Daoy (cell line): ENCODE measurements at places on chromosomes 11 and 22.
A peak's percentile ranks its signal among the peaks of the same experiment; 100 is the strongest.

- no peak for DNase-seq
These were observed 125.4 kb downstream of the CCDC34 start for GRCh38 chr11:27237643-27238042.

DNA sequence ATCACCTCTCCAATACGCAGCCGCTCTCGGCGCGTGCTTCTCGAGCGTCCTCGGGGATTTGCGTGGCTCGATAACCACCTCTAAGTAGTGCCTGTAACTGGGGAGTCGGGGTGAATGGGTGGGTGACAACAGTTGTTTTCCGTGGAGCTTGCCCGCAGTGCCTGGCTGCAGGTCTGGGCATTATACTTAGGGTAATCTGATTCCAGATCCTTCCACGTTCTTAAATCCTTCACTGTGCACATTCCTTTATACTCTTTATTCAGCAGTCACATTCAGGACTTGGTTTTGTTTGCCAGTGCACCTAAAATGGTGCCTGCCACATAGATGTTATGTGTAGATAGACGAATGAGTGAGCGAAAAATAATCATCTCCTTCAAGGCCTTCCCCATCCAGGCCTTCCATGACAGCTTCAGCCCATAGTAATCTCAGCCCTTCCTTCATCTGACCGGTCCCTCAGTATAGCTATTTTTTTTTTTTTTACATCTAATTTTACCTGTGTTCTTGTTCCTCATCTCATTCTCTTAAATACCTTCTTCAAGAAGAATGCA, 602 bp downstream of the NAT10 start:
- no peak for DNase-seq

GRCh38 chr11:110028921-110029320, 64.3 kb upstream of the ZC3H12C start:
- DNase-seq, result no peak

DNA sequence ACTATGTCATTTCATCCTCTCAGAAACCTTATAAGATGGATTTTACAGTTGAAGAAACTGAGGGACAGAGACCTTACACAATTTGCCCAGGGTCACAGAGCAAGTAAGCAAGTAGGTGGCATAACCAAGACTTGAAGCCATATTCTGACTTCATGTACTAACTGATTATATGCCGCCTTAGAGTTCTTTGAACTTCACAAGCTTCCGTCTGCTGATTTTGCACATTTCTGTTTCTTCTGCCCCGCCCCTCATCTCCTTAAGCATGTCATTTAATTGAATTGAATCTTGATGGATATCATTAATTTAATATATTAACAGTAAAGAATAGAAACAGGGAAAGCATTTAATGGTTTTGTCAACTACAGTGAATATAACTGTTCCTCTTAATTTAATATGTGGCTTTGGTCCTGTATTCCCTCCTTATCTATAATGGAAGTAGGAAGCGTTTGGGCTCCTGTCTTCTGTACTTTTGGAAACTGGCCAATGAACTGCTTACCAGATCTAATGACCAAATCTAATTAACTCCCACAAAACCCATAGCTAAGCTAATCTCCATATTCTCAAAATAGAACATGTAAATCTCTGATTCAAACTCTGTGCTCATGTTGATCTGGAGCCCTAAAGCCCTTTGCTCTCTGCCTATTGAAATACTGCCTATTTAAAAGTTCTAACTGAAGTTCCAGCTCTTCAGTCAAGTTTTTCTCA, 30.4 kb downstream of the SIK2 start:
- no peak for DNase-seq

DNA sequence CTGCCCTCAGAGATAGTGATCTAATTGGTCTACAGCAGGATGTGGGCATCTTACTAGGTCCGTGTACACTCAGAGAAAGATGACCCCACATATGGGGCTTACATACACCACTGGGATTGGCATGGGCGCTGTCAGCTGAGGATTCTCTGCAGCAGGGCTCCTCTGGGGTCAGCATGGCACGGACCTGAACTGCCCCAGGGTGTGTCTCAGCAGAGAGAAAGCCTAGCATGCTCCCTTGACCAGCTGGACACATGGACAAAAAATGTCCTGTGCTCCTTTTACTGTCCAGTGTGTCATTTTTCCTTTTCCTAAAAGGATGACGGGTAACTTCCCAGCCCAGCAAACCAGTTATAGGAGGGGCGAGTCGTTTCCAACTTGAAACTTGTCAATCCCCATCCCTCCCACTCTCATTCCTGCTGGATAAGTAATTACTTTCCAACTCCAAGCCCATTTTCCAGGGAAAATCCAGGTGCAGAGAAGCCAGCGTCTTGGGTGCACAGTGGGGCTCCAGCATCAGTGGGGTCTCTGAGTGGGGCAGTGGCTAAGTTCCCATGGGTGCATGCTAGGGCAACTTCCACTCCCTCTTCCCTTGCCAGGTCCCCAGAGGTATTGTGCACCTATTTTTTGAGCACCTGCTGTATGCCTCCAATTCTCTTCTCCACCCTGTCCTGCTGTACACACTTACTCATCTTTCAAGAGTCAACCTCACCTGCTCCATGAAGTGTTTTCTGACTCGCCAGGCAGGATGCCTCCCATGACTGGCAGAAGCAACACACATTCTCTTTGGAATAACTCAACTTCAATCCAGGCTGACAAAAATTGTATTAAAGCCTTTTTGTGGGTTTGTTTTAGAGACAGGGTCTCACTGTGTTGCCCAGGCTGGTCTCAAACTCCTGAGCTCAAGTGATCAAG, 5.0 kb downstream of the VSTM5 start:
- DNase-seq, result no peak

DNA sequence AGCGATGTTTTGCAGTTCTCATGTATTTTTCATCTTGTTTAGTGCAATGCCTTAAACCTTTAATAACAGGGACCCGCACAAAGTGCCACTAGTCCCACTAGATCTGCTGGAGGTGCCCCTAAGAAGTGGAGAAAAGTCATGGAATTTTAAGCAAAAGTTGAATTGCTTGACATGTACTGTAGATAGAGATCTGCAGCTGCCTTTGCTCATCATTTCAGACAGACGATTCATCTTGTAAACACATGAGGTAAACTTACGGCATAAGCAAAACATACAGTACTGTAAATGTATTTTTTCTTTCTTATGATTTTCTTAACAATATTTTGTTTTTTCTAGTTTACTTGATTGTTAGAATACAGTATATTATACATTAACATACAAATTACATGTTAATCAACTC, 295.6 kb downstream of the CASP12 start:
- DNase-seq, result no peak

DNA sequence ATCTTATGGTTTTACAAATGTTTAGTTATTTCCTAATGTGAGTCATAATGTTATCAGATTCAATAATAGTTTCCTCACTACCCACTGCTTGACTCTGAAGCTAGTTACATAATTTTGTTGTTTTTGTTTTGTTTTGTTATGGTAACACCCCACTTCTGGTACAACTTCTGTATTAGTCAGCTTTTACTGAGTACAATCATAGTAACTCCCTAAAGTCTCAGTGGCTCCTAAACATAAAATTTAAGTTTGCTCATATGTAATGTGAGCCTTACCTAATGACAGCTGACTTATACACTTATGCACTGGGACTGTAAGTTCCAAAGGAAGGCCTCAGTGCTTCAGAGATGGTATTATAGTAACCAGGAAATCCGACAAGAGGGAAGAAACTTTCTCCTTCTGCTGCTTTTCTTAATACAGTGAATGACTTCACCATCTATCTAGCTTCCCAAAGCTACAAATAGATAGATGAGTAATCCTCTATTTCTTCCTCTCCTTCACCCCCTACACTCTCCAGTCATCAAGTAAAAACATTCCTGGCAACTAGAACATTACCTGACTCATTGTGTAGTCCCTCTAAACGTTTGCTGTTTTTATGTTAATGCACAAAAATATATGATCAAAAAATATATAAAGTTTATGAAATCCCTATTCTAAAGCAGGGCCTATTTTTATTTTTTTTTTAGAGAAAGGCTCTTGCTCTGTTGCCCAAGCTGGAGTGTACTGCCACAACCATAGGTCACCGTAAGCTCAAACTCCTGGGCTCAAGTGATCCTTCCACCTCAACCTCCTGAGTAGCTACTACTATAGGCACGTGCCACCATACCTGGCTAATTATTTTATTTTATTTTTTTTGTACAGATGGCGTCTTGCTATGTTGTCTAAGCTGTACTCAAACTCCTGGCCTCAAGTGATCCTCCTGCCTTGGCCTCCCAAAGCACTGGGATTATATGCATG, 563.0 kb downstream of the SOX6 start:
- peak; percentile 42 for DNase-seq

- no peak for DNase-seq
These were observed 640.2 kb downstream of the LRRC4C start for GRCh38 chr11:40819230-40819629.

- DNase-seq, result no peak
These were observed 5.7 kb upstream of the DGAT2 start for GRCh38 chr11:75762885-75763284.

DNA sequence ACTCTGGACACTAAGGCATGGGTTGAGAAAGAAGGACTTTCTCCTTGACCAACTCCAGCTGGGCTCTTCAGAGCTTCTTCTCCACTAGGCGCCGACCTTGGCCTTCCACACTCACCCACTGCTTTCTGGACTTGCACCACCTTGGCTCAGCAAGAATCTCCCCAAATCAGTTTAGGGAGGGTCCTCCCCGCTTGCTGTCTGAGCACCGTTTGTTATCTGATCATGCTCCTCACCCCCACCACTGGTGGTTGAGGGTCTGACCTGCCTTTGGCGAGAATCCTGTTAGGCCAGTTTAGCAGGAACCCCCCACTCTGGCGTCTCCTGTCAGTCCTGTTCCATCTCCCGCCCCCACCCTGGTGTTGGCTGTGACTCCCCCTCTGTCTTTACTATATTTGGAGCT, 10.4 kb downstream of the APOL2 start:
- no peak for DNase-seq

- DNase-seq, result no peak
These were observed 66.1 kb downstream of the CHST1 start for GRCh38 chr11:45599161-45599943.

DNA sequence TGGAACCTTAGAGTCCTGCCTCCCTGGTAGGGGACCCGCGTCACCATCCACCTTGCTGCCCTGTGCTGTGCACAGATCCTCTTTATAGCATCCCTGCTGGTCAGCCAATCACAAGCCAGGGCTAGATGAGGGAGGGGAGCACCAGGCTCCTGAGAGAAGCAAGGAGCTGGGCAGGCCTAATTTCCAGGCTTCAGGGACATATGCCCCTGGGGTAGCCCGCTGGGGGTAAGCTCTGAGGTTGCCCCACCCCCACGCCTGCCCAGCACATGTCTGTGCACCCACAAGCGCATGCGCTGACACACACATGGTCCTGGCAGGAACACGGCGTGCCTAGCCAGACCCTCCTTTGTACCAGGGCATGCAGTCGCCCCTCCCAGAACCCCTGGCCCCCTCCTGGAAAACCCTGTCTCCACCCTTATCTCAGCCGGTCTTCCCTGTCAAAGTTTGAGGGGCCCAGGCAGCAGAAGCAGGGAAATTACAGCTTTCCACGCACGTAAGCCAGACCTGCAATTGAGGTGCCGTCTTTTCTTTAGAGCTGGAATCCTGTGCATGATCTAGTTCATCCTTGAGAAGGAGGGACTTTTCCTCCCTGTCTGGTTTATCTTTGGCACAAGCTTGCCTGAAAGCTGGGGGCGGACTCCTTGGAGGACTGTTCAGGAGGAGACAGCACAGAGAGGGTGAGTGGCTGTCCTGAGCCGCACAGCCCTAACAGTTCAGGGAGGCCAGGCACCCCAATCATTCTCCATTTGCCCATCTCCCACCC, 2.1 kb downstream of the SSTR3 start:
- DNase-seq, result no peak

GRCh38 chr11:64720167-64720566, 2.8 kb downstream of the NRXN2 start:
- no peak for DNase-seq

DNA sequence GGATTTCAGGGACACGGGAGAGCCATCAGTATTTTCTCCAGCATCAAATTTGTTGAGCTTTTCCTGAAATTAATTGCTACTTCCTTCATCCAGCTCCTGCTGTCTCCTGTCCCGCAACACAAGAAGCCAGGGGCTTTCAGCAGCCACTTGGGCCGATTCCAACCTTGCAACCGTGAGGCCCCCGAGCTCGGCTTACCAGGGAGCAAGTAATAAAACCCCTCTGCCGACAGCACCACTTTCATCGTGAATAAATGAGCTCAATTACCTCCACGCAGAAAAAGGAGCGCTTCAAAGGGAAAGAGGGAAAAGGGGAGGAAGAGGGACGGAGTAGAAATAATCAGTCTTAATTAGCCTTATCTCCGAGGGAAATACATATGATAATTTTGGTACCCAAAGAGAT, 76.6 kb downstream of the CELSR1 start:
- no peak for DNase-seq

DNA sequence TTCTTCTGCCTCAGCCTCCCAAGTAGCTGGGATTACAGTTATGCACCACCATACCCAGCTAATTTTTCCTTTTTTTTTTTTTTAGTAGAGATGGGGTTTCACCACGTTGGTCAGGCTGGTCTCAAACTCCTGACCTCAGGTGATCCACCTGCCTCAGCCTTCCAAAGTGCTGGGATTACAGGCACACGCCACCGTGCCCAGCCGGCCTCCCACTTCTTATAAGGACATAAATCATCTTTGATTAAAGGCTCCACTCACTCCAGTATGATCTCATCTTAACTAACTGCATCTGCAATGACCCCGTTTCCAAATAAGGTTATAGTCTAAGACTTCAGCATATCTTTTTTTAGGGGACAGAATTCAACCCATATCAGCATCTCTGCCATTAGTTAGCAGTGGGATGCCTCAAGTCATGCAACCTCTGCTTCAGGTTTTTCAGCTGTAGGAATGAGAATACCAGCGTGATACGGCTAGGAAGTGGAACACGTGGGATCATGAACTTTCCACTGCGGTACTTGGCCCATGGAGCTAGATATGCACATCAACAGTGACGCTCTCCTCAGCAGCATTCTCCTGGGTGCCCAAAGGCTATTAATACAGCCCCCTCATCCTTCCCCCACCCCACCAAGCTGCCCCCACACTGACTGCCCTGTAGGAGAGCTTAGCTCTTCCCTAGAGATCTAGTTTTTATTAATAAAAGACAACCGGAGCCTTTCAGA, 41.4 kb downstream of the MCHR1 start:
- peak; percentile 24 for DNase-seq

DNA sequence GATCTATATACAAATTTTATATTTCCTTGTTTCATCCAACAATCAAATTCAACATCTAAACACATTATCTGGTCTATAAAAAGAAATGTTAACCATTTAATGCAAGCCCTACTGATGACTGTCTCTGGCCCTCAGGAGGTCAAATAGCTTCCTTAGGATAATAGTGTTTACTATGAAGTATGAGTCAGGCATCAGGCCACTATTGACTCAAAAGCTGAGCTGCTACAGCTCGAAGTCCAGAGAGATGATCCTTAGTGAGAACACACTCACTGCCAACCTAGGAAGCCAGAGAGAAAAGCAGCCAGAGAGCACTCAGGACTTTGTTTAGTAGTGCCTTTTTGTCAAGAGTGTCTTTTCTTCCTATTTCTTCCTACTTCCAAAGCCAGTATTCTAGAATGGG, 171.8 kb downstream of the SOX6 start:
- peak; percentile 51 for DNase-seq

GRCh38 chr22:32623943-32624342, 149.3 kb downstream of the FBXO7 start:
- DNase-seq, result peak; percentile 85

GRCh38 chr11:64524158-64524527, 66.9 kb upstream of the SLC22A12 start:
- no peak for DNase-seq

GRCh38 chr11:107741044-107741823, 29.4 kb upstream of the SLN start:
- peak; percentile 43 for DNase-seq
